ENCODE measurements at places on chromosomes 4 and X. TPM values are rescaled to one million over a fixed set of nuclear protein-coding genes. Genes with fewer than 3 reads are reported as not detected.

- DNase-seq: no peak
These were observed 204.9 kb upstream of the SPRY1 start for GRCh38 chr4:123191728-123192127.

DNA sequence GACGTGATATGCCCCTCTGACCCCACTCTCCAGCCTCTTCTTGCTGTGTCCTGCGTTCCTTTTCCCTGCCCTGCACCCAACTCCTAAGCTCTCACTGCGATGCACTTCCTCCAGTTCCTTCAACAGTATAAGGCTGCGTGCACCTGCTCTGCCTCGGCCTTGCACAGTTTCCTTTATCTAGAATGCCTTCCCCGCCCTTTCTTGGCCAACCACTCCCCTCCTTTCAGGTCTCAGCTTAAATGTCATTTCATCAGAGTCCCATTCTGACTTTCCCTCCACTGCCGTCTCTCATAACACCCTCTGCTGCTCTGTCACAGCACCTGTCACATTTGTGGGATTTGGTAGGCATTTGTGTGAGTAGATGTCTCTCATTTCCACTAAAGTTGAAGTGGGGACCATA, 58.4 kb upstream of the NEIL3 start:
- DNase-seq: no peak

DNA sequence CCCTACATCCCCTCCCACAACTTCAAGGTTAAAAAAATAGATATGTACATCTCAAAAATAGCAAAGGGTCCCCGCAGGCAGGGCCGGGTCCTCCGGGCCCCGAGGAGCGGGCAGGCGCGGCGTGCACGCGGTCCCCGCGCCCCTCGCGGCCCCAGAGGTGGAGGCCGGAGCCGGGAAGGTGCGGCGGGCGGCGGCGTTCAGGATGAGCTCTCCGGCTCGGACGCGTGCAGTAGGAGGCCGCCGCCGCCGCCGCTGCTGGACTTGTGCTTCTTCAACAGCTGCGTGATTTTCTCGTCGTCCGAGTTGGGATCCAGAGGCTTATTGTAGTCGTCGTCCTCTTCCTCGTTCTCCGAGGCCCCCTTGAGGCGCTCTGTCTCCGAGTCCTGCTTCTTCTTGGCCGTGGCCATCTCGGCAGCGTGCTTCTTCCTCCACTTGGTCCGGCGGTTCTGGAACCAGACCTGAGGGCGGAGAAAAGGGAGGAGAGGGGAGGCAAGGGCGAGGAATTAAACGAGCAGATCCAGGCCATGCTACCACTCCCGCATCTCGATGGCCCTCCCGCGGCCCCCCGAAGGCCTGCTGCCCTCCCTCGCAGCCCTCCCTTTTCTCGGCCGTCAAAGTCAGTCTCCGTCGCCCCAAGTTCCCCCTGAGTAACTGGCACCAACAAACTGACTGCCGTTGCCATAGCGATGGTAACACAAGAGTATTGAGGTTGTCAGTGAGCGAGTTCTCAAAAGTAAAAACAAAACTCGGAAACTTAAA, 5.8 kb downstream of the NKX6-1 start:
- DNase-seq: peak; percentile 79

SRPX2 gene
- polyA plus RNA-seq: 6.2 TPM

TCEAL6 gene
- polyA plus RNA-seq: not detected

All from stomach (tissue), 19 donors.